ENCODE measurements at places on chromosomes 7 and 10. TPM values are rescaled to one million over a fixed set of nuclear protein-coding genes. Genes with fewer than 3 reads are reported as not detected.

GRCh38 chr7:125057963-125058362 is 128.3 kb upstream of the POT1 start:
- no peak for DNase-seq

DNA sequence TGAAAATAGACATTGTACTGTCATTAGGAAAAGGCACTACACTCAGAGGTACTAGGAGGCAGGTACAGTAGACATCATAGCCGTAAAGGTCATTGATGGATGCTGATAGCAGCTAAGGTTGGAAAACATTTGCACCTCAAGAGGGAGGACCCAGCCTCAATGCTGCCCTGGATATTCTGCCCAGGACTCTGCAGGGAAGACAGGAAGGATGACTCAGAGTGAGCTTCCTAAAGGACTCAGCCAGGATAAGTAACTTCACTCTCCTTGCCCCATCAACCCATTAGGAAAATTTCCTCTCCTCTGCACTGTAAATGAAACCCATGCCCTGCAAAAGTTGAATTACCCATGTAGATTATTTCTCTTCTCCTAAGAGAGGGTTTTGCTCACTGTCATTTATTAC is 617.9 kb upstream of the MKI67 start:
- peak; percentile 33 for DNase-seq

GRCh38 chr7:87709258-87709657 is 81.1 kb downstream of the RUNDC3B start:
- no peak for DNase-seq

SPOCK2 gene
- 4.3 TPM for polyA plus RNA-seq

CASP2 gene
- 18.8 TPM for polyA plus RNA-seq

- no peak for DNase-seq
Observed at GRCh38 chr7:137888241-137888640, 41.5 kb upstream of the DGKI start.

AIMP2 gene
- 33.5 TPM for polyA plus RNA-seq

- no peak for DNase-seq
Observed at GRCh38 chr7:127754457-127754856, 102.5 kb downstream of the SND1 start.

DNA sequence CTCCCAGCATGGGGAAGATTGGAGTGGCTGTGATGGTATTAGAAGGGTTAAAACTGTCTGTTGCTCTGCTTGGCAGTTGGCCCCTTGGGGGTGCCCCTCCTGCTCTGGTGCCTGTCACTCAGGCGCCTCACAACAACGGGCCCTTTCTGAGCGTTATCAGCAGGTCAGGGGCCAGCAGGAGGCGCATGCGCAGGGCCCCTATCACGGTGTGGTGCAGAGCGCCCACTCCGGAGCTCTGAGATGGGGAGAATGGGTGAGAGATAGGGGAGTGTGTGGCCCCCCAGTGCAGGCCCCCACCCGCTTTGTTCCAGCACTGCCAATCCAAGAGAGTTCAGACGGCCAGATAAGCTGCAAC is 24.8 kb downstream of the GBX1 start:
- peak; percentile 8 for DNase-seq

DNA sequence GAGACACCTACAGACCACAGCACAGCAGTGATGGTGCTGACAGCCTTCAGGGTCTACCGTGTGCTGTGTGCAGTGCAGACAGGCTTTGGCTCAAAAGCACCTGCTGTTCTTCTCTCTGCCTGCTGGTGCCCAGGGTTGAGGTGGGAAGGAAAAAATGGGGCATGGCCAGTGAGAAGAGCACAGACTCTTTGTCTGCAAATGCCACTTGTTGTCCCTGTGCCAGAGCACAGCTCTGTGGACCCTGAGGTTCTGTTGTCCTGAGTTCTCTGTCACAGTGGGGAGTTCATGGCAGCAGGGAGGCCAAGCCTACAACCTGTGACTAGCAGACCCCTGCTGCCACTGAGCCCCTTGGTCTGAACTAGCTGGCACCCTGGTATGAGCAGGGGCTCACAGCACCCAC is 376.7 kb downstream of the GLRX3 start:
- no peak for DNase-seq

SLC26A5 gene
- polyA plus RNA-seq, result 0.19 TPM

DNA sequence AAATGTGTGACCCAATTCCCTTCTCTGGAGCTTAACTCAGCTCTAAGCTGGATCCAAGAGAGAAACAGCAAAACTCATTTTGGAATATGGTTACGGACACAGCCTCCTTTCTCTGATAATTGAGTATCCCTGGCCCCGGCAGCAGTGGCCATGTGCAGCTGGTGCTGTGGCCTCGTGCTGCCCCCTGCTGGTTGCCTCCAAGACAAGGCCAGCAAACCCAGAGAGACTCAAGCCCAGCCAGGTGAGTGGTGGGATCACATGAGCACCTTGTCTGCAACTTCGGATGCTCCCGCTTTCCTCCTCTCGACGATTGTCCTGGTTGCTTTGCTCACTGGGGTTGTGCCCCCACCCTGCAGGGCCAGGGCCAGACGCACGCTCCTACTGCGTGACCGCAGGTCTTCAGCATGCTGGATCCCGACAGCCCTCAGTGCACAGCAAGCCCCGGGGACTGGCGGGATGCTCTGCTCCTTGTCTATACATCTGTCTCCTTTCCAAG is 19.4 kb downstream of the SFTPD start:
- peak; percentile 82 for DNase-seq

NKX6-2 gene
- polyA plus RNA-seq, result 7.2 TPM

DNA sequence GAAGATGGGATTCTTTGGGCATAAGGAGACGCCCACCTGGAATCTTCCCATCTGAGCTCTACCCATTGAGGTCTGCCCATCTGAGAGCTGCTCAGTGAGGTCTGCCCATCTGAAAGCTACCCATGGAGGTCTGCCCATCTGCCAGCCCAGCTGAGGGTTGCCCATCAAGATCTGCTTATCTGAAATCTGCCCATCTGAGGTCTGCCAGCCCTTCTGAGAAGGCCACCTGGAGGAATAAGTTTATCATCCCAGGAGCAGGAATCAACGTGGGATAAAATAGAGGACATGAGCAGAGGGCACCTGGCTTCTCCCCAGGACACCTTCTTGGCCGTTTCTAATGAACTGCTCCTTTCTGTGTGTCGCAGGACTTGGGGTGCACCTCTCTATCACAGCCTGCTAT is 35.3 kb upstream of the PDZD8 start:
- no peak for DNase-seq

DNA sequence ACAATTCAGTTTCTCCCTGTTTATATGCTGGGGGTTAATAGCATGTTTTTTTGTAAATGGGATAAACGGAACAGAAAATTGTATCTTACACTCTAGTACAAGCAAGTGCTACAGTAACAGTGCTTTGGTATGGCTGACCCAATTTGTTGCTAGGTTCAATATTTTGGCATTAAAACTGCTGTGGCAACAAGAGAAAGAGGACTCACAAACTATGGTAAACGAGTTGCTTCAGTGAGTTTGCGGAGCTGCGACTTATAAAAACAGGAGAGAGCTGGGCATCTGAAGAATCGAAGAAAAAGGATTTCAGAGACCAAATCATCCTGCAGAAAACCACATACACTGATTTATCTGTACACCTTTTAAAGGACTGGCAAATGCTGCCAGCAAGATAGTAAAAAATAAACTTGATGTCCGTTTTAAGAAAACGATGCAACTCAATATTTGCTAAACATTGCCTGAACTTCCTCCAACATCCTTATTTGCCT is 2.2 kb downstream of the GLUD1 start:
- peak; percentile 76 for DNase-seq

FAM25A gene
- not detected for polyA plus RNA-seq

DNA sequence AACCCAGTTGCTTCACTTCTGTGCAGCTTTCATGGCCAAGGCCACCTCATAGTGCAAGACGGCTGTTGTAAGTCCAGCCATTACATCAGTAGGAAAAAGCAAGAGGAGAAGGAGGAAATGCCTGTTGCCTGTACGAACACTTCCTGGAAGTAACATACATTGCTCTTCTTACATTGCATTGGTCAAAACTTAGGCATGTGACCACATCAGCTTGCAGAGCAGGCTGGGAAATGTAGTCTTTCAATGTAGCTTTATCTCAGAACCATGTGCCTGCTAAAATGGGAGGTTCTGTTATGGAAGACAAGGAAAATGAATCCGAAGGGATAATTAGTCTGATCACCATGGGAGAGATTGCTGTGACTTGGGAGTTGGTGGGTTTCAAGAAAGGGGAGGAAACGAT is 4.3 kb downstream of the SLC29A3 start:
- peak; percentile 48 for DNase-seq

Data from muscle of leg (tissue), 16 donors.